ENCODE measurements at places on chromosomes 13 and 19. TPM values are rescaled to one million over a fixed set of nuclear protein-coding genes. Genes with fewer than 3 reads are reported as not detected.

The ZNF208 gene
- total RNA-seq = 1.1 TPM

The TSSK6 gene
- total RNA-seq = 3.6 TPM

The CAMSAP3 gene
- total RNA-seq = 0.33 TPM

The NTF4 gene
- total RNA-seq = not detected

The C19orf85 gene
- total RNA-seq = not detected

The PSG11 gene
- total RNA-seq = not detected

The VAV1 gene
- 75.5 TPM for total RNA-seq

The SWSAP1 gene
- 2.2 TPM for total RNA-seq

The ERICH6B gene
- not detected for total RNA-seq

The EEF1AKMT1 gene
- total RNA-seq = 1.5 TPM

The SEMA6B gene
- 0.08 TPM for total RNA-seq

The COMP gene
- total RNA-seq = not detected

The LHFPL6 gene
- not detected for total RNA-seq

The TLE2 gene
- total RNA-seq = 12.1 TPM

The TMPRSS9 gene
- not detected for total RNA-seq

The CRLF1 gene
- total RNA-seq = not detected

The IL12RB1 gene
- 22.7 TPM for total RNA-seq

The LIPE gene
- 4.8 TPM for total RNA-seq

The PLIN3 gene
- 16.2 TPM for total RNA-seq

The ZNF878 gene
- not detected for total RNA-seq

The RPS28 gene
- 3,224 TPM for total RNA-seq

The CALR3 gene
- not detected for total RNA-seq

Data from CD8-positive, alpha-beta T cell (primary cell).